CD8-positive, alpha-beta T cell (primary cell): ENCODE measurements at places on chromosomes 6 and 20. TPM values are rescaled to one million over a fixed set of nuclear protein-coding genes. Genes with fewer than 3 reads are reported as not detected.

The IMPG1 gene
- total RNA-seq, result not detected

The POM121L2 gene
- total RNA-seq, result not detected

The TNF gene
- 30.1 TPM for total RNA-seq

The PHACTR1 gene
- 1.6 TPM for total RNA-seq

The RHAG gene
- not detected for total RNA-seq

The LCA5 gene
- total RNA-seq, result not detected

The CD40 gene
- 3.2 TPM for total RNA-seq

The VSTM2L gene
- not detected for total RNA-seq

The DTNBP1 gene
- total RNA-seq, result 12.3 TPM

The SLC32A1 gene
- not detected for total RNA-seq

The GPR63 gene
- total RNA-seq, result not detected

The SIRPB1 gene
- total RNA-seq, result 3.9 TPM

The WTAP gene
- total RNA-seq, result 226 TPM

The RBPJL gene
- not detected for total RNA-seq

The EYA4 gene
- not detected for total RNA-seq

The STX7 gene
- total RNA-seq, result 5.4 TPM

The OOEP gene
- total RNA-seq, result 0.49 TPM

The MUCL3 gene
- not detected for total RNA-seq

The DEFB124 gene
- not detected for total RNA-seq

The AIF1 gene
- 71.2 TPM for total RNA-seq

The C2 gene
- 1.1 TPM for total RNA-seq

The EYS gene
- total RNA-seq, result not detected

The PTK7 gene
- total RNA-seq, result 11.5 TPM

The ABHD16B gene
- total RNA-seq, result not detected

The CCM2L gene
- total RNA-seq, result not detected

The SLC22A7 gene
- not detected for total RNA-seq

The C4B gene
- 3.2 TPM for total RNA-seq

The TREM1 gene
- 0.42 TPM for total RNA-seq

The PTPRK gene
- 17.2 TPM for total RNA-seq
